C1 segment of cervical spinal cord (tissue), 14 donors: ENCODE measurements at places on chromosomes 5 and 9.

- no peak for DNase-seq
These were observed 94.0 kb upstream of the DNAH5 start for GRCh38 chr5:14038341-14038959.

DNA sequence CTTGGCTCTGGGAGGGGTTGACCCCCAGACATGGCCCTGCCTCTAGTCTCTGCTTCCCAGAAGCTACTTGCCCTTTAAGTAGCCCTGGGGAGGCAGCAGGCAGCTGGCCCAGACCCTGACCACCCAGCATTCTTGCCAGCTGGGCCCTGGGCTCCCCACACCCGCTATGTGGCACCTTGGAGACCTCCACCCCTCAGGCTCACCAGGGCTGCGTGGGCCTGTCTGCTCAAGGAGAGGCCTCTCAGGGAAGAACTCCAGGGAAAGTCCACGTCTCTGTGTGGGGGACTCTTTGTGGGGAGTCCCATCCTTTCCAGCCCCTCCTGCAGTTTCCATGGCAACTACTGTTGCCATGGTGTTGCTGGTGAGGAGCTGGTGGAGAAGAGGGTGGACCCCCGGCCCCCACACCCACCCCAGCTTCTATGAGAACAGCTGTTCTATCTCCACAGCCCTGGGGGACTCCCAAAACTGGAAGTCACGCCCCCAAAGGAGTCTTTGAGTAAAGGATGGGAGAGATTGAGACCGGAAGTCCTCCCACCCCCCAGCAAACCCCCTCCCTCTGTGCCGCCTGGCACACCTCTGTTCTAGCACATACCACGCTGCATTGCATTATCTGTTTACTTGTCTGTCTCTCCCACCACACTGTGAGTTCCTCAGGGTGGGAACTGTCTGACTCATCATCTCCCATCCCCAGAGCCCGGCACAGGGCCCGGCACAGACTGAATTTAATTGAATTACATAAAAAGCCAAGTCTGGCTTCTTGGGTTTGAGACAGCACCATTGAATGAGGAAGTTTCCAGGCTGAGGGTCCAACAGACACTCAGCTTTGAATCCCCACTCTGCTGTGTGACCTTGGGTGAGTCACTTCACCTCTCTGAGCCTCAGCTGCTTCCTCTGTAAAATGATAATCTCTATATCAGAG, 12.6 kb downstream of the DNM1 start:
- DNase-seq = no peak

- no peak for DNase-seq
These were observed 62.3 kb upstream of the HMHB1 start for GRCh38 chr5:143749581-143750205.

- peak; percentile 11 for DNase-seq
These were observed 38.4 kb downstream of the TLE4 start for GRCh38 chr9:79610019-79610631.

DNA sequence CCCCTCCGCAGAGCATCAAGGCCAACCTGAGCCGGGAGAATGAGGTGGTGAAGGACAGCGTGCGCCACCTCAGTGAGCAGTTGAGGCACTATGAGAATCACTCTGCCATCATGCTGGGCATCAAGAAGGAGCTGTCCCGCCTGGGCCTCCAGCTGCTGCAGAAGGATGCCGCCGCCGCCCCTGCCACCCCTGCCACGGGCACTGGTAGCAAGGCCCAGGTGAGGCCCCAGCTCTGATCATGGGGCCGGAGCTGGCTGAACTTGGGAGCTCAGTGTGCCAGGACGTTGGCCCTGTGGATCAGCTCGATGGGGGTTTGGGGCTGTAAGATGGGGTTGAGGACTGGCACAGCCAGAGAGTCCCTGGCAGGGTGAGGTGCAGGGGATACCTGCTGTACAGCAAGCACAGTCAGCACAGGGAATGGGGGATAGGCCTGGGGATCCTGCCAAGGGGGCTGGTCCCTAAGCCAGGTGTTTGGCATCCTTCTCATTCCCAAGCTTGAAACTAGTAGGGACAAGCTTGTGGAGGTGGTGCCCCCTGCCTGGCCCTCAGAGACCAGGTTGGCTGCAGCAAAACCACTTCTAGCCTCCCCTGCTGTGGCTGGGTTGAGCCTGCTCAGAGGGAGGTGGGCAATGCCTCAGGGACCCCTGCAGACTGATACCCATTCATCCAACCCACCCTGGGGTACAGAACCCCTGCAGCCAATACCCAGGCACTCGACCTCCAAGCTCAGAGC, 22.5 kb downstream of the OLFML2A start:
- no peak for DNase-seq

DNA sequence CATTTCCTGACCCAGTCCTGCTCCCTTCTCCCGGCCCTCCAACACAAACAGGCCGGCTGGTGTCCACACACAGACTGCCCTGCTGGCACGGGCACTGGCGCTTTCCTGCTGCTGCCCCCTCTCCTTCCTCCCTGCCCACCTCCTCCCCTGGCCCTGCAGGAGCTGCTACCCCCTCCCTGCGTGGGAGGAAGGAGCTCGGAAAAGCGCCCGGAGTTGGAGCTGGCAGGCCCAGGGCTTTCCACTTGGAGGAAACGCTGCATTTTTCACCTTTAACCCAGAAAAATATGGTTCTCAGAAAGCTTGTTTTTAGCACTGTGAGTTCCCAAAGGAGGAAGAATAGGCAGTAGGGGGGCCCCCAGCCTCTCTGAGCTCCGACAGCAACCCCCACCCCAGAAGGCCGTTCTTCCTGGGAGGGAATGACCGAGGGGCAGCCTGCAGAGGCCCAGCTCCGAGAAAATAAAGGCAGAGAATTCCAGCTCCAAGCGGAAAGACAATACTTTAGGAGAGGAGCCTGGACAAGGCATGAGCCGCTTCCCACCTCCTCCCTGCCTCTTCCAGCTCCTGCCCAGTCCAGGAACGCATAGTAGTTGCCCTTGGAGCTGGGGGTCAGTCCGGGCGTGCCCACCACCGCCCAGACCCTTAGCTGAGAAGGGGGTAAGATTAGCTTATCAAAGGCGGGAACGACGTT, 88.9 kb downstream of the LIFR start:
- DNase-seq = no peak

- DNase-seq = no peak
These were observed 29.4 kb downstream of the CHD1 start for GRCh38 chr5:98899456-98899855.

DNA sequence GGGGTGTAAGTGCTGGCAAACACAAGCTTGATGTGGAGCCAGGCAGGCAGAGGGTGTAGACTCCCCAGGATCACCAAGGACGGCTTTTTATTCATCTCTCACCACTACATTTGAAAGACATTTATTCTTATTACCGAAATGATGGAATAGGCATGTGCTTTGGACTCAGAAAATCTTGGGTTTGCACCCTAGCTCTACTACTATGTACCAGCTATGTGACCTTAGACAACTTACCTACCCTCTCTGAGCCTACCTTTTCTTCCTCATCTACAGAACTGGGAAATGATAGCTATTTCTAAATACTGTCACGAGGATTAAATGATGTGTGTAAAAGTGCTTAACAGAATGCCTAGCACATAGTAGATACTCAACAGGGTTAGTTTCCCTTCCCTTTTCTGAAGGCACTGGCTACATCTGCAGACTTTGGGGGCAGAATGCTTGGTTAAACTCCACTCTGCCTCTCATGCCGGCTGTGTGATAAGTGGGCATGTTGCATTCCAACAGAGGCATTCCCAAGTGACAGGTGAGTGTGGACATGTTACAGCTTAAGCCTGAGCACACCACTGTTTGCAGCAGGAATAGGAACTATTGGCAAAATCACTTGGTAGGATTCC, 94.8 kb downstream of the SLC1A3 start:
- DNase-seq = no peak

DNA sequence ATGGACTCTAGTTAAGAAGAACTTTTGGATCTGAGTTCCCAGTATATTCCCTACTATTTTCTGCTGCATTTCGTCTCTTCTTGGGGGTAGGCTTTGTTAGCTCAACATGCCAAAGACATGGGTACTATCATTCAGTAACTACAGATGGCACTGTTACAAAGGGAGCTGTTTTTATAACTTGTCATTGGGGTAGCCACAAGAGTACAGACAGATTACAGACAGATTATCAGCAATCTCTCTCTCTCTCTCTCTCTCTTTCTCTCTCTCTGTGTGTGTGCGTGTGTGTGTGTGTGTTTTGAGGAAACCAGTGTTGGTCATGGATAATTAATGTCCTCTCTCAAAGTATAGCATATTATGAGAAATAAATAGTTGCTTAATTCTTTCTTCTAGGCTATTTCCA, 116.1 kb downstream of the WDR70 start:
- no peak for DNase-seq

GRCh38 chr5:108345541-108346171, 36.2 kb downstream of the FBXL17 start:
- DNase-seq = no peak

GRCh38 chr5:127396490-127397155, 106.0 kb downstream of the MEGF10 start:
- no peak for DNase-seq

GRCh38 chr5:118366429-118366828, 621.9 kb downstream of the DTWD2 start:
- no peak for DNase-seq

DNA sequence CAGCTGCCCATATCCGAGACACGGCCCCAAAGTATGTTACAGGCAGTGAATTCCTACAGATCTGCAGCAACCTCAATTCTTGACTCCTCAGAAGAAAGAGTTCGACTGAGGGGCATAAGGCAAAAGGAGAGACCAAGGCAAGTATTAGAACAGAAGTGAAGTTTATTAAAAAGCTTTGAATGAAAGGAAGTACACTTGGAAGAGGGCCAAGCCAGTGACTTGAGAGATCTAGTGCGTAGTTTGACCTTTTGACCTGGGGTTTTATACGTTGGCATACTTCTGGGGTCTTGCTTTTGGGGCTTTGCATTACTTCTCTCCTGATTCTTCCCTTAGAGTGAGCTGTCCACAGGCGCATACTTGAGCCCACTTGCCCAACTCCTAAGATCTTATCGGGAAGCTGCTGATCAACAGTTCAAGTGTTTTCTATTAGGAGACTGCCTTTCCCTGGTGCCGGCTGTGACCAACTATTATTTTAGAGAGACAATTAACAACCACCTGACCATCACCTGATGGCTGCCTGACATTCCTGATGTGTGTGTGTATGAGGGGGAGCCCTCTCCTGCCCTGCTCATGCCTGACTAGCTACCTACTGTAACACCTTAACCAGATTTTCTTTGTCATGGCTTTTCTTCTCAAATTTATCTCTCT, 1.5 kb upstream of the DEPDC1B start:
- DNase-seq = no peak

GRCh38 chr5:135491552-135492318, 39.6 kb upstream of the TIFAB start:
- no peak for DNase-seq

DNA sequence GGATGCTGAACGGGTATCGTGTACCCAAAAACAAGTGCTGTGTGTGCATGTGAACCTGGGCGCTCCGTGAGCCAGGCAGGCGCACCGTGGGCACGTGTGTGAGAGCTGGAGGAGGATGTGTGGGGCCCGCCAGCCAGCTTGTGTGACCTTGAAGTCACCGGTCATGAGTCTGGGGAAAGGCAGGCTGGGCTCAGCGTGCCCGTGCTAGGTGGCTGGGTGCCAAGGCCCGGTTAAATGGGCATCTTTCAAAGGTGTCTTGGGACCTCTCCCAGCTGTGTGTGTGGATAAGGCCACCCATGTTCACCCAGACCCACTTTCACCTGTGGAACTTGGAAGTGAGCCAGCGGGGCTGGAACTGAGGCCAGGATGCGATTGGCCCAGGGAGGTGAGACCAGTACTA, 3.4 kb downstream of the KCNT1 start:
- no peak for DNase-seq

GRCh38 chr5:177973066-177973635, 22.9 kb downstream of the PROP1 start:
- no peak for DNase-seq

GRCh38 chr5:114179134-114179533, 182.7 kb upstream of the KCNN2 start:
- DNase-seq = no peak

DNA sequence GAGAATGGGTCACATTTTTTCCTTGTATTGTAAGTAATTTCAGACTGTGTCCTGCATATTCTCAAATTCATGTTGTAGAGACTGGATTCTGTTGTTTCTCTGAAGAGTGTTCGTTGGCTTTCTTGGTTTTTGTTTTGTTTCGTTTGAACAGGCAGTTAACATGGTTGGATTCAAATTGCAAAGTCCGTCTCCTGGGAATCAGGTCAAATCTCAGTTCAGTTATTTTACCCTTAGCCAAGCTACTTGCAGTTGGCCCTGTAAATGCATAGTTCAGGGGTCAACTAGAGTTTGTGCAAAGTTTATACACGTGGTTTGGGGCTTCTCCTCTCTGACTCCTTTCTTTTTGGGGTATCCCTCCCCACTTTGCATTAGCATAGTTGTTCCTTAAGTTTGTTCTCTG, 21.7 kb upstream of the FBXW11 start:
- no peak for DNase-seq

GRCh38 chr9:14423815-14424261, 109.9 kb upstream of the NFIB start:
- DNase-seq = no peak

GRCh38 chr9:89353989-89354388, 35.7 kb downstream of the SECISBP2 start:
- no peak for DNase-seq

DNA sequence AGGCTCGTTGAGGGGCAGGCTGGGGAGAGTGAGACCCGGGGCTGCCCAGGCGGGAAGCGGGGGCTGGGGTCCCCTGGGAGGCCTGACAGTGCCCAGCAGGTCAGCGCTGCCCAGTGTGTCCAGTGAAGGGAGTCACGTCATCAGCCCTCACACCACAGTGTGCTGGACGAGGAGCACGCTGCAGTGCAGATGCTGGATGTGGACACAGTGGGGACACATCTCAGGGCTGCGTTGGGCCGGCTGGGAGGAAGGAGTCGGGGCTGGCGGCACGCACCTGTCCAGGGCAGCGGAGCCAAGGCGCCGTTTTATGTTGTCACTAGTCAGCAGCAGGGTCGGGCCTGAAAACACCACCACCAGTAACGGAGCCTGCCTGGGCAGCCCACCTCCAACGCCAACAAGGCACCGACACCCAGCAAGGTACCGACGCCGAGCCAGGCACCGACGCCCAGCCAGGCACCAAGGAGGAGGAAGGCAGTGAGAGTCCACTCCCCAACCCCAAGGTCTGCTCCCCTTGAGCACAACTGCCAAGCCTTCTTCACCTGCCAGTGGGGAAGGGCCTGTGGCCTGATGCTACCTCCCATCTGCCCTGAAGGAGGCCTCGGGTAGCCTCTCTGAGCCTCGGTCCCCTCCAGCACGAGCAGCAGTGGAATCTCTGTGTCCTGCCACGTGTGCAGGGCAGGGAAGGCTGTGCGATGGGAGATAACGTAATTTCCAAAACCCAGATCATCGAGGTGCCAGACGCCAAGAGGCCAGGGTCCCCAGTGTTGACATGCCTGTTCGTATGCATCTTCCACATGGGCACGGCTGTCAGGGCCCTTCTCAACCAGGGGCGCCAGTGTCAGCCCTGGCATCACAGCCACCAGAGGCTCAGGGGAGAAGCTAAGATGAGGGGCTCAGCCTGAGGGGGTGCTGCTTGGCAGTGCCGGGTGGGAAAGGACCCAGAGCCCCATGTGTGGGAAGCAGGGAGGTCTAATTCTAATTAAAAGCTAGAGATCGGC, 21.9 kb upstream of the NSMF start:
- DNase-seq = no peak
